ENCODE measurements at places on chromosomes 13 and 19.
A peak's percentile ranks its signal among the peaks of the same experiment; 100 is the strongest.

- peak; percentile 22 for DNase-seq
These were observed 3.6 kb downstream of the AKAP11 start for GRCh38 chr13:42275506-42275905.

DNA sequence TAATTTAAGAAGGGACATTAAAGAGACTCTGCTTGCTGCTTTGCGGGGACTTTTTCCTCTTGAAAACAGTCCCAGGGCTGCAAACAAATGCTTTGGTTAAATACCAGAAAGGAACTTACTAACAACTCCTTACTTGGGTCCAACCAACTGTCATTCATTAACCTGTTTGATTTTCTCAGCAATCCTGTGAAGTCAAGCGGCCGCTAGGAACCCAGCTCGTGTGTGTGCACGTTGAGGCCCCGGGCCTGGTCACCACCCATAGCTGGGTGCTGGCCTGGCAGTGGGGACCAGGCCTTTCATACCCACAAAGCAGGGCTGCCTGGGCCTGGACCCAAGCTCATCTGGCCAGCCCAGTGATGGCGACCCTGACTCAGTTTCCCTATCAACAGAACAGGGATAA, 50.7 kb downstream of the C1QTNF9 start:
- DNase-seq, result no peak

DNA sequence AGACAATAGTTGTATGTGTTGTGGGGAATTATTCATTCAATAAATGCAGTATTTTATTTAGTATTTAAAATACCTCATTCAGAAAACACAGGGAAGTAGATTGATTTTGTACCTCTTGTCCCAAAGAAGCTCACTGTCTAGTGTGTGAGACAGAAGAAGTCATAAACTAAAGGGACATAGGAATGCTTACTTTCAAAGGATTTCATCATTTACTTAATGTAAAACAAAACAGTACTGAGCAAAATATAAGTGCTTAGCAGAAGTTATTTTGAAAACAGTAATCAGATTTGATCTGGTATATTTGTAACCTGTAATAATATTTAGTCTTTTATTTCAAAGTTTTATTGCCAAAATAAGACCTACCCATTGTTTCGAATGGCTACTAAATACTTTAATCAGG, 117.9 kb downstream of the TDRD3 start:
- DNase-seq, result no peak

DNA sequence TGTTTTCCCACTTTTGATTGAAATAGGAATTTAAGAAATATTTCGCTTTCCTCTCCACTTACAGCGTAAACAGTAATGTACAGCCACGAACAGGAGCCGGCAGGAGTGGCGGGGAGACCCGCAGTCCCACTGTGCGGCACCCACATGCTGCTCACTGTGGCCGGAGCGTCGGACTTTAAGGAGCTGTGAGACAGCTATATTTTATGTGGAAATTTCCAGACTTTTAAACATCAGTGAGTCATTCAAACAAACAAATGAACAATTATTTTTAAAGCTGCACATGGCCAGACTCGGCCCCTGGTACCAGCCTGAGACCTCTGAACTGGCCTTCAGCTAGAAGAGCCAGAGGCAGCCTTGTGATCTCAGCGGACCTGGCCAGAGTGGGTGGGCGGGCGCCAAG, 52.5 kb downstream of the CRYL1 start:
- DNase-seq, result no peak

GRCh38 chr13:90898811-90899210, 448.7 kb upstream of the MIR17HG start:
- no peak for DNase-seq

GRCh38 chr19:47111006-47111621, 2.5 kb downstream of the ZC3H4 start:
- DNase-seq, result peak; percentile 62

GRCh38 chr19:53624771-53625545, 6.8 kb upstream of the DPRX start:
- DNase-seq, result no peak

DNA sequence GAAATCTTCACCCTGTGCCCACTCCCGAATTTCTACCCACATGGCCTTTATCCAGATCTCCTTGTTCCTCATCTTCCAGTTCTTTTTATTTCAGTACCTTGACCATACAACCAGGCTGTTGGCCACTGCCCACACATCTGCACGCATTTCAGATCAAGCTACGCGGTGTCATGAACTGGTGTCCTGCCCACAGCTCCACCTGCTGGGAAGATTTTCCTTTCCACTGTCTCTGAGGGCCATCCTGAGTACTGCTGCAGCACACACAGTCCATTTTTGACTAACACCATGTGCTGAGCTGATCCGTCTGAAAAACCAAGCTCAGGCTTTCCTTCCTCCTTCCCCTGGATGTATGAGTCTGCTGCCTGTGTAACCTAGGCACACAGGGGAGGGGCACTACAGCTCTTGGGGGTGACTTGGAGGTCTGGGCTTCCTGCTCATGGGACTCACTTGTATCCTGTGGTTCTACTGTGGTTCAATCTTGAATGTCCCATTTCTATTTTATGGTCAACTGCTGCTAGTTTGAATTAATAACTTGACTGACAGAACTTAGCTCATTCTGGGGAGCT, 71.9 kb downstream of the WASF3 start:
- DNase-seq, result peak; percentile 7

GRCh38 chr13:34167347-34167746, 349.4 kb downstream of the RFC3 start:
- DNase-seq, result no peak

DNA sequence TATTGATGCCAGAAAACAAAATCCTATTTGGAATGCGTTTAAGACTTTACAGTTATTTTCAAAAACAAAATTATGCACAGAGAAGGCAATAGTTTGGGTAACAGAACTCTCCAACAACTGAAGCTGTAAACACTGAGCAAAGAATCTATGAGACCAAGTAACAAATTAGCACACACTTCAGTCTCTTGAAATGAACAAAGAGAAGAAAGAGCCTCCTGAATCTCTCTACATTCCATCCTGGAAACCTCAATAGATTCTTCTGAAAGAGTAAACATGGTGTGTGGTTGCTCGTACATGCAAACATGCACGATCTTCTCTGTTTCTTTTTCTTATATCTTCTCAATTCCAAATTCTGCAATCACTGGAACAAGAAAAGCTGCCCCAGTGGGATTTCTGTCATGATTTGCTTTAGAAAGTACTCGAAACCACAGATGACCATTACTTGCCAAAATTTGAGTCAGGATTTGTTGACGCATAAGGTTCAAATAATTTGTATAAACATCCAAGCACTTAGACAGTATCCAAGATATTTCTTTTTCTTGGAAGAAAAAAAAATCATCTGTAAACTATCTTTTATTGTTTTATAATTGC, 137.9 kb upstream of the DACH1 start:
- DNase-seq, result no peak

GRCh38 chr19:3835055-3835435, 33.8 kb downstream of the ZFR2 start:
- no peak for DNase-seq

- no peak for DNase-seq
These were observed 42.8 kb downstream of the GAS6 start for GRCh38 chr13:113820813-113821651.

DNA sequence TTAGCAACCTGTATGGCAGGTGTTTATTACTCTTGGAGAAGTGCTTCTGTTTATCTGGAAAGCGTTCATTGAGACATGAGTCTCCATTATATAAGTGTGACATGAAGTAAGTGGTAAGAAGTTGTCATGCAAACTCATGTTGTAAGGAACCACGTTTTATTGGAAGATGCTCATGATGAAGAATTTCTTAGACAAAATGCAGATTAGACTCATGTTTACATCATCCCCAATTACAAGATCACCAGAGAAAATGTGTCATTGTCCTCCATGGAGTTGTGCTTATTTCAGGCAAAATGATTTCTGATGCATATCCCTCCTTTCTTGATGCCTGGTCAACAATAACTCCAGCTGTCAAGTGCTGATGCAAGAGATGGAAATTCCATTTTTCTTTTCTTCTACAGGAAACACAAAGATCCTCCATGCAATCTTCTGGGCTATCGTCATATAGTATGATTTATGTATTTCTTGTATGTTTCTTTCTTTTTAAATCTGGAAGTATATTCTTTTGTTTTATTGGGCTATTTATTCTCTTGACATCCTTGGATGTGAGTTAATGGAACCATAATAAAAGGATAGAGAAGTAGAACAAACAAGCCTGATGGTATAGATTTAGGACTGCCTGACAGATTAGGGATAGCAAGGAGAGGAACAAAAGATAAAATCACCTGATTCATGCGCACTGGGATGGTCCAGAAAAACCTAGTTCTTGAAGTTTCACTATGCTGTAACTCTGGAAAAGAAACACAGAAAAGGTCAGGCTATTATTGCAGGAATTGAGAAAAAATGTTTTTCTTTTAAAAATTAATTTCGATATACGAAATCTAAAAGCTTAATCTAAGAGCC, 50.7 kb upstream of the DIAPH3 start:
- DNase-seq, result no peak

DNA sequence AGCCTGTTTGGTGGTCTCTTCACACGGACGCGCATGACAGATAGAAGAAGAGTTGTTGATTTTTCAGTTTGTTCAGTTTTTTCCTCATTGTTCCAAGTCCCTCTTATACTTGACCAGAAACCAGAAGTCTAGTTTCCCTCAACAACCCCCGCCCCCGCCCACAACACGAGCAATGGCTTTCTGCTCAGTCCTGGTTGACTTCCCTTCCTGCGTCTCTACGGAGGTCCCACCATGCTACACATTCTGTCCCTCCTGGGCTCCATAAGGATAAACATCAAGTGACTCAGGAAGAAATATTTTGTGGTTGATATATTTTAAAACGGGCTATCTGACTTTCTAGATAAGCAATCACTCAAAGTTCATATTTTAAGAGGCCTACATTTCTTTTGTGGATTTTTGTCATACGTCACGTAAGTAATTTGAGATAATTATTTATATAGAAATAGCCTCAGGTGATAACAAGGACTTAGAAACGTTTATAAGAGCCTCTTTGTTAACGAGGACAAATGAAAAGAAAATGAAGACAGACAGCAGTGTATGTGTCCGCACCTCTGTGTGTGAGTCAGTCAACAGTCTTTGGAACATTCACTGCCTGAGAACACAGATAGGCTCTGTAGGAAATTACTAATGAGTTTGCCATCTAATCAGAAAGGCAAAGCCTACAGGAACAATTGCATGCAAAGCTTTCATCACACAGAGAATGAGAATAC, 214.4 kb downstream of the RAP2A start:
- DNase-seq, result no peak

DNA sequence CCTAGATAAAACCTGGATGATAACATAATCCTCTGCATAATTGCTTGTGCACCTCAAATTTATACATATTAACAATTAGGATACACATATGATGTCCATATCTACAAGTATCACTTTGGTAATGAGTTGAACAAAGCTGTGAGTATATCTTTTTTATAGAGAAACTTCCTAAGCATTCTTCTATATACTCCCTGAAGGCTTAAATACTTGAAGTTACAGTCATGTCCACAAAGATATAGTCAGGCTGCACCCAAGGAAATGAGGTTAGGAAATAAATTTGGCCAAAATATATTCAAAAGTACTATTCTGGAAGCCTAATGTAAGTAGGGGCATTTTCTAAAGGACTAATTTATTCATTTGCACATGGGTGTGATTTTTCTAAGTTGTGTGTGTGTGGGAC, 761.5 kb downstream of the PCDH9 start:
- no peak for DNase-seq

DNA sequence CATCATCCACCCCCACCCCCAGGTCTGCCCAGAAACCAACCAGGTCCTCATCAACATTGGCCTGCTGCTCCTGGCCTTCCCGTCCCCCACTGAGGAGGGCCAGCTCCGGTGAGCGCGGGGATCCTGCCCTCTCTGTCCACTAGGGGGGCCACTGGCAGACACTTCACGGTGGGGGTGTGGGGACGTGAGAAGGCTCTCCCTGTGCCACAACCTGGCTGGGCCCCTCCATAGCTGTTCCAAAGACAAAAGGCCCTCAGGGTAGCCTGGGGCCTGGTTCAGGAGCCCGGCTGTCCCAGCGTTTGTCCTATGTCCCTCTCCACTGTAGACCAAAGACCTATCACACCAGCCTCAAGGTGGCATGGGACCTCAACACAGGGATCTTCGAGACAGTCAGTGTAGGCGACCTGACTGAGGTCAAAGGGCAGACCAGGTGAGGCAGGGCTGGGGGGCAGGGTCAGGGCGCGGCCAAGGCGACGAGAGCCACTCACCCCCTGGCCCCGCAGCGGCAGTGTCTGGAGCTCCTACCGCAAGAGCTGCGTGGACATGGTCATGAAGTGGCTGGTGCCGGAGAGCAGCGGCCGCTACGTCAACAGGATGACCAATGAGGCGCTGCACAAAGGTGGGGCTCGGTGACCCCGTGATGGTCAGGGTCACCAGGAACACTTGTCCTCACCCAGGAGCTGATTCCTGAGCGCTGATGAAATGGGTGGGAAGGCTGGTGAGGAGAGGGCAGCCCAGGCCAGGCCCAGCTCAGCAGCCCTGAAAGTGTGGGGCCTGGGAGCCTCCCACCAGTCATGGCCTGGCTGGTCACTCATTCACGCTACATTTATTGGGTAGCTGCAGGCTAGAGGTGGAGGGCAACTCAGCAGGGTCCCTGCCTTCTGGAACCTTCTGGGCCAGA, 7.9 kb downstream of the DCAF15 start:
- peak; percentile 39 for DNase-seq

- DNase-seq, result no peak
These were observed 25.0 kb upstream of the VWA8 start for GRCh38 chr13:41985788-41986508.
